ENCODE measurements at places on chromosomes 3 and 15. TPM values are rescaled to one million over a fixed set of nuclear protein-coding genes. Genes with fewer than 3 reads are reported as not detected.

DNA sequence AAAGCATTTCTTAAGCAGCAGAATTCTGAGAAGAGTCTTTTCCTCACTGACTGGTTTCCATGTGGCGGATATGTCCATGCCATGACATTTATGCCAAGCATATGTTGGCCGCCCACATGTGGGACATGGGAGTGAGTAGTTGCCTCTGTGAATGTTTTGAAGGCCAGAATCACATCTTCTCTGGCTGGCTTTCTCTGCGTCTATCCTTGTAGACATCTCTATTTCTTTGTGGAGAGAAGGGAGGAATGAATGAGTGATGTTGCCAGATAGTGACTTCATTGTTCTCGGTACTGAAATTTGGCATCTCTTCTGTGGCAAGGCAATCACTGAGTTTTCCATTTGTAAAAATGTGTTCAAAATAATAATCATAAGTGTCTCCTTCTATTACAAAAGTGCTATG lies 316.0 kb downstream of the CLSTN2 start:
- DNase-seq, result no peak

- no peak for DNase-seq
Measured at GRCh38 chr3:78015856-78016255, 976.0 kb downstream of the ROBO2 start.

DNA sequence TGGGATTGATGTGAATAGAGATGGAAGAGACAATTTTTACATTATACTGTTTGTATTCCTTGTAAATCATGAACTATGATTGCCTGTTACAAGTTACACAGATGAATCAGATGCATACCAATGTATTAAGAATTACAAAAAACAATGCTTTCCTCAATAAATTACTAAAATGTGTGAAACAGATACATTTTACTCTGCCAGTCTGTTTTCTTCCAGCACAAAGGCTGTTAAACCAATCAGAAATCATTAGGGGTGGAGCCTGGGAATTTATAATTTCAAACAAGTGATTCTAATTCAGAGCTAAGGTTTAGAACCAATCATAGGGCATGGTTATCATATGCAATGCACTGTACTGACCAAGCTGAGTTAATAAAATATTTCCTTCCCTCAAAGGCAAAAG lies 21.8 kb upstream of the ANKRD28 start:
- DNase-seq, result no peak

- peak; percentile 67 for DNase-seq
Measured at GRCh38 chr15:85751291-85752123, 43.2 kb downstream of the KLHL25 start.

The CISH gene
- total RNA-seq, result 4.2 TPM

The SERPINI2 gene
- 0.27 TPM for total RNA-seq

The ADAMTS17 gene
- total RNA-seq, result 1.4 TPM
